Activated effector memory CD4-positive, alpha-beta T cell treated with Interleukin-2 at 50 U/mL for 16 hours (primary cell): ENCODE measurements at places on chromosomes 3 and 15.

GRCh38 chr3:71554649-71555048, 28.9 kb downstream of the FOXP1 start:
- no peak for DNase-seq

DNA sequence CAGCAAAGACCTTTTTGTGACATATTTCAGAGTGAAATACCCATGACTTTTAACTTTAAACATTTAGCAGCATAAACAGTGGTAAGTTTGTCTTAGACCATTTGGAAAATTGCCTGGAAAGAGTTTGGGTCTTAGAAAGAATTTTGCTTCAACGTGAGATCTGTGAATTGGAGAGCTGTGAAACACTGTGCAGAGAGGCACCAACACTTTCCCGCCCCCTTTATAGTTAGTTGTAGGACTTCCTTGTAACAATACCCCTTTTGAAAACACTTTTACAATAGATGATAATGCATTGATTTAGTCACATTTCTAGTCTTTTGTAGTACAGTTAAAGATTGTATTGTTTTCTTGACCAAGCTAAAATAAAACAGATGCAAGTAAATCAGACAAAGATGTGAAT, 43.5 kb upstream of the MBNL1 start:
- no peak for DNase-seq

DNA sequence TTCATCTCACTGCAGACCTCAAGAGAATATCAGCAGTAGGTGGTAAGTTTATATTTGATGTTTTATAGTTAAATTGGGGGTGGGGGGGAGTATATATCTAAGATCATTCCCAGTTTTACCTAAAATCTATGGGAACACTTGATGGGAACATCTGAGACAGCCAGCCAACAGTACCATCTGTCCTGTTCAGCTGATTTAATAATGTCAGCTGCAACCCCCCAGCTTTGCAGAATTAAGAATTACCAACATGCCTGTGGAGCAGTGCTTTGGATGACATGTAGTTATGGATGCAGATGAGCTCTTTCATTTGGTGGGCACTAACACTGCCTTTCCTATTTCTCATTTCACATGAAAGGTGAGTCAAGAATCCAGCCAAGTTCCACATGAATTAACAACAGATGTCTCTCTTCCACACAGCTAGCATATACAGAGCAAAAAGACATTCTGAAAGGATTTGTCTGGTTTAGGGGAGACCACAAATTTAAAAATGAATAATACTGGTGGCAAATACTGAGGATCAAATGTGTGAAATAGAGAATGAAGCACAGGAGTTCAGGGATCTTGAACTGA, 76.2 kb downstream of the SETD5 start:
- no peak for DNase-seq

- no peak for DNase-seq
These were observed 173.9 kb downstream of the PYDC2 start for GRCh38 chr3:191634902-191635301.

GRCh38 chr3:127428344-127428997, 140.6 kb upstream of the PRR20G start:
- DNase-seq, result no peak
